ENCODE measurements at places on chromosomes 7 and 10. TPM values are rescaled to one million over a fixed set of nuclear protein-coding genes. Genes with fewer than 3 reads are reported as not detected.
A peak's percentile ranks its signal among the peaks of the same experiment; 100 is the strongest.

Gene PLCE1
- 15.4 TPM for total RNA-seq

Gene VWDE
- total RNA-seq = 1.3 TPM

DNA sequence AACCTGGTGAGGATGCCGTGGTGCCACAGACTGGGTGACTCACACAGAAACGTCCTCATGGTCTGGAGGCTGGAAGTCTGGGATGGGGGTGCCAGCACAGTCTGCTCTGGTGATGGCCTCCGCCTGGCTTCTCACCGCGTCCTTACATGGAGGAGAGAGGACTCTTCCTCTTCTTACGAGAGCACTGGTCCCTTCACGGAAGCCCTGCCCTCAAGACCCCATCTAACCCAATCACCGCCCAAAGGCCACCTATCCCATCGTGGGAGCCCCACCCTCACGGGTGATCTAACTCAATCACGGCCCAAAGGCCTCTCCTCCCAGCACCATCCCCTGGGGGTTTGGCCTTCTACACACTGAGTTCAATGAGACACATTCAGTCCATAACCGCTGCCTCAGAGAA is 137.7 kb downstream of the PTPRN2 start:
- DNase-seq = no peak

DNA sequence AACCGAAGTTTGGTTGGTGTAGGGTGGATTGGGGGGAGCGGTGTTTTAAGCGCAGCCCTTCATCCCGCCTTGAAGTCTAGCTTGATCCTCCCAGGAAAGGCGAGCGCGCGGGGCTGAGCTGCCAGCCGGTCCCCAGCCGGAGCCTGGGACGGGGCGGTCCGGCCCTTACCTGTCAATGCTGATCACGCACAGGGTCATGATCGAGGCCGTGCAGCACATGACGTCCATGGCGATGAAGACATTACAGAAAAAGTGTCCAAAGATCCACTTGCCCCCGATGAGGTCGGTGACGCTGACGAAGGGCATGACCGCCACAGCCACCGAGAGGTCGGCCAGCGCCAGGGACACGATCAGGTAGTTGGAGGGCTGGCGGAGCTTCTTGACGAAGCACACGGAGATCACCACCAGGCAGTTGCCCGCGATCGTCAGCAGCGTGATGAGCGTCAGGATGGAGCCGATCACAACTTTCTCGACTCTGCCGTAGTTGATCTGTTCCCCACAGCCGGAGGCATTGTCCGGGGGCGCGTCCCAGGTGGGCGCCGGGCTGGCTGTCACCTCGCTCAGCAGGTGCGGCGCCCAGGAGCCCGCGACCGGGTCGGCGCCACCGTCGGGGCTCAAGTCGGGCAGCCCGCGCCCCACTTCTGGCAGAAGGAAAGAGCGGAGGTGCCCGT is 740 bp downstream of the HTR7 start:
- DNase-seq = no peak

Gene PODXL
- total RNA-seq = 40.4 TPM

Gene CCL26
- not detected for total RNA-seq

Gene ZNF804B
- total RNA-seq = not detected

DNA sequence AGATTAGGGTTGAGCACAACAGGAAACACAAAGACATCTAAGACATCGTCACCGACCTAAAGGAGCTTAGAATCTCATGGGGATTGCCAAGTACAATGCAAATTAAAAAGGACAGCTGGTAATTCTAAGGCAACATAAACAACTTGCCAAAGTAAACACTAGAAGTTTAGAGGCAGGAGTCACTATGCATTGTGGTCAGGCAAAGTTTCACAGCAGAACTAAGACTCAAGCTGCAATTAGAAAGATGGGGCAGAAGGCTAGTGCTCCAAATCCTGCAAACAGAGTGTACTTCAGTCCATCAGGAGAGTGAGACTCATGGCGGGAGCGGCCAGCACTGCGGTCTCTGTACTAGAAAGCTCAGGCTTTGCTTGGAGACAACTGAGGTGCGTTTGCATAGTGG is 52.7 kb downstream of the HIPK2 start:
- DNase-seq = no peak

DNA sequence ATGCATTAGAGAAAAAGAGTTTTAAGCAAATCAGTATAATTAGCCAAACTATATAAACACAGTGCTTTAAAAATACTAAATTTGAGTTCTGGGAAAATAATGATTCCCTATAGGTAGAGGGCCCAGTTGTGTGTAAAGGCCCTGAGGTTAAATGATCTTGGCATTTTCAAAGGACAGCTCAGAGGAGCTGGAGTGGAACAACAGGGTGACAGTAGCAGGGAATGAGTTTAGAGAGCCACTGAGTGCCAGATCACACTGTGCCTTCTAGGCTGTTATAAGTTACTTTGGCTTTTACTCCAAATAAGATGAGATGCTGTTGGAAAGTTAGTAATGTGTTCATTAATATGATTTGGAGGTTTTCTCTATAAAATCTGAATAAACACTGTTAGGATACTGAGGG is 34.6 kb downstream of the VWDE start:
- DNase-seq = no peak

Gene CCDC71L
- 20.3 TPM for total RNA-seq

- DNase-seq = no peak
Observed at GRCh38 chr7:67547183-67547907, 550.7 kb downstream of the TYW1 start.

Gene RAB19
- 7.4 TPM for total RNA-seq

- peak; percentile 40 for DNase-seq
Observed at GRCh38 chr7:157077986-157078644, 60.6 kb upstream of the UBE3C start.

DNA sequence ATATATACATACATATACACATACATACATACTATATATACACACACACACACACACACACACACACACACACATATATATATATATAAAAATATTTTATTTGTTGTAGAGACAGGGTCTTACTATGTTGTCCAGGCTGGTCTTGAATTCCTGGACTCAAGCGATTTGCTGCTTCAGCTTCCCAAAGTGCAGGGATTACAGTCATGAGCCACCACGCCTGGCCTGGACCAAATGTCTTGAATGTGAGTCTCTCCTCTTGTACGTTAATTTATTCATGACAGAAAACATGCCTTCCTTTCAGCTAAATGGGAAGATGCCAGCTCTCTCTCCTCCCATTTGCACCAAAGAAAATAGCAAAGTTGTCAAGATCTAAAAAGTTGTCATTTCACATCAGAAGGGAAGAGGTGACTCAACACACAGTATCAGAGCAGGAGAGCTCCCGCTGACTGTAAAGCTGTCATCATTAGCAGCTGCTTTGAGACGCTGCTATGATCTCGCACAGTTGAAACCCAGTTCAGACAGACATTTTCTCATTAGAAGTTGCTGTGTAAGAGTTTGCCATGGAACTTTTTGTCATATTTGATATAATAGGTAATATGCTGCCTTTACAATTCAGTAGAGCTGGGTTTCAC is 224.3 kb downstream of the SFMBT2 start:
- no peak for DNase-seq

DNA sequence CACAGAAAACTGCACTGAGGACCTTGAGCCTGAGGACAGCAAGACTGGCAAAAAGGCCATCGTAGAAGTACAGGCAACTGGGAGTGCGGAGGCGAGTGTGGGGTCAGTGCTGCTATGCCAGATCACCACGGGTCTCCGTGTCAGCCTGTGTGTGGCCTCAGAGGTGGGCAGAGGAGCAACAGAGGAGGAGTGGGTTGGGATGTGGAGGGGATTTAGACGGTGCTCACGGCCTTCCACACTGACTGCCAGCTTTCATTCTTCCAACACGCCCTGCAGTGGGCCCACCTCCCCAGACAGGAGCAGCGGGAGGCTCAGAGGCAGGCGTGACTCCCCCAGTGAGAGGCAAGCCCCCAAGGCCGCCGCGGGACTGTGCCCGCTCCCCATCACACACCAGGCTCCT is 17.0 kb upstream of the ZMIZ1 start:
- peak; percentile 40 for DNase-seq

DNA sequence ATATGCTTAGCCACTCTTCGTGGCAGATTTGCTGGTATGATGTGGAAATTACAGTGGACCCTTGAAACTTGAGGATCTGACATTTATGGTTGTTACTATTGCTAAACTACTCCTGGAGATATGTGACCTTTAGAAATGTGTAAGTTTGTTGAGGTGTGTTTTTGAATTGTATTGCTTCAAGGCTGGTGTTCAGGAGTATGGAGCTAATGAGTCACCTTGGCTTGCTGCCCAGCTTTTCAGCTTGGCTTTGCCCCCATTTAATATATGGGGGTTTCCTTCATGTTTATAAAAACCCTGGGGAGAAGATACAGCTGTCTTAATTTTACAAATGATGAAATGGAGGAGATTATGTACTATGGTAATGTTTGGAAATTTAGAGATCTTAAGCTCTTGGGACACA is 11.6 kb downstream of the HBP1 start:
- DNase-seq = no peak

Gene FAM221A
- 37.5 TPM for total RNA-seq

DNA sequence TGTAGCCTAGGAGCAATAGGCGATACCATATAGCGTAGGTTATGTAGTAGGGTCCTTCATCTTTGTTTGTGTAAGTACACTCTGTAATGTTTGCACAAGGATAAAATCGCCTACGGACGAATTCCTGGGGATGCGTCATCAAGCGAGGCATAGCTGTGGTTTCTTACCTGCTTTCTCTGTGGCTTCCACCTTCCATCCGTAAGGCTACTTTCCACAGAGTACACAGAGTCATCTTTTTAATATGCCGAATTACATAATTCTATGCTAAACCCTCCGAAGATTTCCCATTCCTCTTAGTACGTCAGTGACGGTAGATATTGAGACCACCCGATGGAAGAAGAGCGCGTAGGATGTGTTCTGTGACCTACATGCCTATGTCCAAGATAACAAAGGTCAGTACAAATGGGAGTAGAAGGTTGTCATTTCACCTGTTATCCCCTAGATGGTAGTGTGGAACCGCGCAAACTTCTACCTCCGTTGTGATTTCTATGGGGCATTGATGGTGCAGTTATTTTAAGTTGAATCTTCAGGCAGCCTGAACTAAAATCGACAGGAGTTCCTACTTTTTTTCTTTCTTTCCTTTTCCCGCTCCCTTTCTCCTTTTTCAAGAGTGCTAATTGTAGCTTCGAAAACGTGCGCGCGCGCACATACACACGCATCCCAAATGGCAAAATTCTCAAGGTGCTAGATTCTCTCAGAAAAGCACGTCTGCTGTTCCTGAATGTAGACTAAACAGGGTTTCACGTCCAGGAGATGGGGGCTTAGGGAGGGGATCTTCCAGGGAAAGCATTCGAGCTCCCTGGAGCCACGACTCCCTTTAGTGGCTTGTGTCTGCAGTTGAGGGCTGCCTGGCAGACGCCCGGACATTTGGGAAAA is 111.7 kb upstream of the MBL2 start:
- DNase-seq = no peak

DNA sequence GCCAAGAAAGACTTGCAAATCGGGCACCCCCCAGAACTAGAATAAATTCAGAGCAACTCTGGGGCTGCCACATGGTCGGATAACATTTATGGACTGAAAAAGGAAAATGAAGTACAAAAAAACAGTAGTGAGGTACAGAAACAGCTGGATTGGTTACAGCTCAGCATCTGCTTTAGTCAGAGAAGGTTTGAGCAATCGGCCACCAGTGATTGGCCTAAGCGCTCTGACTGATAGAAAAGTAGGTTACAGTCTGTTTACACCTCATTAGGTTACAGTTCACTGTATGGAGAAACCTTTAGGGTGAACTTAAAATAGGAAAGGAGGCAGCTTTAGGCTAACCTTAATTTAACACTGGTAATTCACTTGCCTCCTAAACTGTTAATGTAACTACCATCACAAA is 102.0 kb upstream of the DKK1 start:
- peak; percentile 52 for DNase-seq

DNA sequence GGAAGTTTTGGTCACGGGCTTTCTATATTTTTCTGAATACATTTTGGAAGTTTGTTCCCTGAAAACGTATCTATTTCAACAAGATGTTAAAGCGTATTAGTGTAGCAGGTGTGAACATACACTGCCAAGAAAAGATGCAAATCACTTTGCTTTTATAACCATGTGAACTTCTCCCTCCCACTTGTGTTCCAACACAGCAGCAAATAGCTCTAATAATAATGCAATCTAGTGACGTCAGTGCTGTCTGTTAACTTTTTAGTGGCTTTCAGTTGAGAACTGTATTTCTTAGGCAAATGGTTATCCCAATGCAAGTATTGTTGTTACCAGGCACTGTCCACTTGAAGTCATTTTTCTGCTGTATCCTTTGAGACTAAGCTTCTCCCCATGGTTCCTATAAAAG is 188.4 kb upstream of the IGFBP3 start:
- no peak for DNase-seq

DNA sequence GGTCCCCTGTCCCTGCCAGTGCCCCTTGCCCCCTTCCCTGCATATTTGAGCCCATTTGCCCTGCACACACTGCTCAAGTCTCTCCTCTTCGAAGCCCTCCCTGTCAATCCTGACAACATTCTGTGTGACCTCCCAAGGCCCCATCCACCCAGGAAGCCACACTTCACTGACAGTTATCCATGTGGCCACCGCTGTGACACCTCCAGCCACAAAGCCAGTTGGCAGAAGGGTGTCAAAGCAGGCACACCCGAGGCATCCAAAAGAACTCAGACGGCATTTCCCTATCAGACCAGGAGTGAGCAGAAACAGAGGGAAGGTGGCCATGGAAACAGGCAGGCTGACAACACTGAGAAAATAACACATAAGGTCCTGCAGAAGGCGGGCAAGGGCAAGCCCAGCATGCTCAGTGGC is 4.6 kb downstream of the POLM start:
- peak; percentile 40 for DNase-seq

Gene ATOH7
- 2.6 TPM for total RNA-seq

DNA sequence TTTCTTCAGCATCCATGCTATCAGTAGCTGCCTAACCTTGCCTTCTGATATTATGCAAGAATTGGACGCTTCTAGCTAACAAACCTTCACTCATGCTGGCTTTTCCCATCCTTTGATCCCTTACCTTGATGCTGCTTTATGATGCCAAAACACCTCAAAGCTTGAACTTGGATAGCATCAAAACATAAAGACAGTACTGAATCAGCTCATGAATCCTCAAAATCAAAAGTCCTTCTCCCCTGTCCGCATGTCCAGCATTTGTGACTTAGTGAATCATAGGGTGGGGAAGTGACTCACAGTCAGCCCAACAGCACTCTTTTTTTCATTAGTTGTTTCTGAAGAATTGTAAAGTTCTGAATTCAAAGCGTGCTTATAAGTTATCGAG is 89.5 kb upstream of the PIK3CG start:
- DNase-seq = no peak

Gene PCGF5
- 68.1 TPM for total RNA-seq

Gene ZNF365
- 0.83 TPM for total RNA-seq
